Left lung (tissue), 14 donors: ENCODE measurements at places on chromosomes 2 and 18.

GRCh38 chr18:76564655-76565237, 69.7 kb upstream of the ZNF516 start:
- DNase-seq, result no peak

DNA sequence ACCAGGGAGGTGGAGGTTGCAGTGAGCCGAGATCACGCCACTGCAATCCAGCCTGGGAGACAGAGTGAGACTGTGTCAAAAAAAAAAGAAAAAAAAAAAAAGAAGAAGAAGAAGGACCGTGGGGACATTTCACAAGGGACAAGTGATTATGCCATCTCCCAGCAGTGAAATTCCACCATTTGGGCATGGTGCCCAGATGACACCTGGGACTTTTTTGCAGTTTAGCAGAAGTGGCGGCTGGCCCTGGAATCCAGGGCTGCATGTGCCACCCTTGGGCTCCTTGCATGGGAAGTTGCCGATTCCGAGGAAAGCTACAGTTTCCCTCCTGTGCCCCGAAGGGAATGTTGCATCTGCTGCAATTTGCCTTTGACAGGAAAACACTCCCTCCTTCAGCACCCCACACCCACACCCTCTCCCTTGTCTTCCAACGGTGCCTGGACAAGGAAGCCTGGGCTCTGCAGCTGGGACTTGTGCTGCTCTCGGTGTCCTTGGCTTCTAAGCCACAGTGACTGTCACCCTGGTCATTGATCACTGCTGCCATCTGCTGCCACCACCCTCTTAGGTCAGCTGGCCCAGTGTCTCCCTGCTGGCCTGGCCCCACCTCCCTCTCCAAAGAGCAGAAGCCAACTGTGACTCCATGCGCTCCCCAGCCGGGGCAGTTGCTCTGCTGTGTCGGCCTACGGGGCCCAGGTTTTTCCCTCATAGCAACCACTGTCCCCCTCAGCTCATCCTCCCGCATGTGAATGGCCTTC, 56.4 kb upstream of the LRRC30 start:
- DNase-seq, result no peak

DNA sequence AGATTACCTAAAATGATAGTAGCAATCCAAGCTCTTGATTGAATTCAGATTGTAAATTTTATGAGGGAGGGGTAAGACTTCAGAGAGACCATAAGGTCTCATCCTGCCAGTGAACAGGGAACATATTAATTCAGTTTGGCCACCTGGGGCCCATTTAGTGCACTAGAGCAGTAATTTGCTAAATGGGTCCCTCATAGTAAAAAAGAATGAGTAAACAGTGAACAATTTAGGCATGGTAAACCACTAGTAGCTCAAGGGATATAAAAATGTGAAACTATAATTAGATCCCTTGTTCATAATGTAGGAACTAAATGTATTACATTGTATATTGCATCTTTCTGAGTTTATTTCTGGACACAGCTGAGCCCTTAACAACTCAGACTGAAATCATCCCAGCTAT, 4.9 kb upstream of the PHLPP1 start:
- DNase-seq, result no peak

- DNase-seq, result no peak
Measured at GRCh38 chr2:33011941-33012340, 65.2 kb downstream of the LTBP1 start.

DNA sequence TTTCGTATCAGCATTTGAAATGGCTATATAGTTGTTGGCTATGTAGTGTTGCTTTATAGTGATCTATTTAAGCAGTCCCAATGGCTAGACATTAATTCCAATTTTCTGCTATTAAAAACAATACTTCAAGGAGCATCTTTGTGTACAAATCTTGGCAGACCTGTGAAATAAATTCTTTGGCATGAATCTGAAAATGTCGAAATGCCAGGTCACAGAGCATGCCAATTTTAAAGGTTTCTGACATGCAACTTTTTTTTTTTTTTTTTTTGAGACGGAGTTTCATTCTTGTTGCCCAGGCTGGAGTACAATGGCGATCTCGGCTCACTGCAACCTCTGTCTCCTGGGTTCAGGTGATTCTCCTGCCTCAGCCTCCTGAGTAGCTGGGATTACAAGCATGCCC, 26.8 kb upstream of the CABLES1 start:
- no peak for DNase-seq
